ENCODE measurements at places on chromosomes 11 and 22. TPM values are rescaled to one million over a fixed set of nuclear protein-coding genes. Genes with fewer than 3 reads are reported as not detected.

GRCh38 chr11:121472312-121472711 is 19.5 kb upstream of the SORL1-AS1 start:
- H3K4me1 ChIP-seq, result peaks cover 90% of the 10 kb centered on the region
- peaks cover 63% of the 10 kb centered on the region for H3K36me3 ChIP-seq
- DNase-seq, result peak; percentile 47
- peak overlapping the region; percentile 81 for H3K27ac ChIP-seq
- no peaks in the 10 kb centered on the region for H3K27me3 ChIP-seq

DNA sequence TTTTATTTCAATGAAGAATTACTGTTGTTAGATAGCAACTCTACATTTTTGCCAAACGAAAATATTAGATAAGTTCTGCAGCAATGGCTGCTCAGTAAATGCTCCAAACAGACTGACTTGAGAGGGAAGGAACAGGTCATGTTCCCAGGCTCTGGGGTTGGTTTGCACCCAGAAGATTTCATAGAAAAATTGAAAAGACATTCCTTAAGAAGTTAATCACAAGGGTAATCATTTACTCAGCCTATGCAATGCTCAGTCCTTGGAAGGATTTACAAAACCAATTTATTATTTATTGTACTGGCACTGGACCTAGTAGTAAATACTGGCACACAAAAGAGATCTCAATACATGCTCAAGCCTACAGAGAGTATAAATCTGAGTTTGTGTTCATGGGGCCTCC is 179.1 kb upstream of the MTNR1B start:
- no peak for DNase-seq
- no peak overlapping the region for H3K27ac ChIP-seq
- no peaks in the 10 kb centered on the region for H3K27me3 ChIP-seq
- H3K36me3 ChIP-seq, result no peaks in the 10 kb centered on the region

DNA sequence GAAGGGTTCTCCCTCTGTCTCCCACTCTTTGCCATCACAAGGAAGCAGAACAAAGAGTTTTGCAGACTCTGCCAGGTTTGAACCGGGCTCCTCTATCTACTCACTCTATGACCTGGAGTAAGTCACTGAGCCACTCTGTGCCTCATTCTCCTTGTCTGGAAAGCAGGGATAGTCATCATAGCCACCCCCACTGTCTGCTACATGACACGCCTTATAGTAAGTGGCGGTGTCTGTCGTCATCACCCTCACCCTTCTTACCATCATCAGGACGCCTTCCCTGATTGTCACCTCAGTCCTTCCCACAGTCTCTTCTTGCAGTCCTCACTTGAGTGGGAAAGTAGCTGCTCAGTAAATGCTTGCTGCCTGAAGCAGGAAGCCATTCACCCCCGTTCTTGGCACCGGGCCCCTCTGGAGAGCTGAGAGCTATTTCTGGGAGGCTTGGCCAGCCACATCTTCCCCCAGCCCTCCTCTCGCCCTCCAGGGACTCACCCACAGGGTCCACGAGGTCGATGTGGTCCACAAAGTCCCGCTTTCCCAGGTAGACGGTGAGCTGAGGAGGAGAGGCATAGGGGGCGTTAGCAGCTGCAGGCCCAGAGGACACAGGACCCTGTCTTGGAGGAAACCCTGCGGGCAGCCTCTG is 46.4 kb downstream of the TPBGL start:
- H3K27ac ChIP-seq, result no peak overlapping the region
- no peaks in the 10 kb centered on the region for H3K36me3 ChIP-seq
- no peak for DNase-seq
- no peaks in the 10 kb centered on the region for H3K4me1 ChIP-seq
- H3K4me3 ChIP-seq, result no peak overlapping the region

GRCh38 chr11:36033082-36033751 is 89.4 kb downstream of the LDLRAD3 start:
- no peaks in the 10 kb centered on the region for H3K27me3 ChIP-seq
- H3K4me1 ChIP-seq, result no peaks in the 10 kb centered on the region
- H3K4me3 ChIP-seq, result no peak overlapping the region
- H3K36me3 ChIP-seq, result no peaks in the 10 kb centered on the region

Gene ANO3
- not detected for total RNA-seq

Gene CRYBB2
- total RNA-seq, result not detected

Gene PATE2
- not detected for total RNA-seq

- peaks cover 11% of the 10 kb centered on the region for H3K36me3 ChIP-seq
- DNase-seq, result peak; percentile 74
- H3K27me3 ChIP-seq, result peaks cover 2% of the 10 kb centered on the region
- no peak overlapping the region for H3K27ac ChIP-seq
Measured at GRCh38 chr11:63999349-64000025, 13.2 kb downstream of the OTUB1 start.

- H3K4me3 ChIP-seq, result no peak overlapping the region
- DNase-seq, result no peak
- H3K27me3 ChIP-seq, result no peaks in the 10 kb centered on the region
Measured at GRCh38 chr11:126346586-126346940, 8.9 kb upstream of the ST3GAL4 start.

DNA sequence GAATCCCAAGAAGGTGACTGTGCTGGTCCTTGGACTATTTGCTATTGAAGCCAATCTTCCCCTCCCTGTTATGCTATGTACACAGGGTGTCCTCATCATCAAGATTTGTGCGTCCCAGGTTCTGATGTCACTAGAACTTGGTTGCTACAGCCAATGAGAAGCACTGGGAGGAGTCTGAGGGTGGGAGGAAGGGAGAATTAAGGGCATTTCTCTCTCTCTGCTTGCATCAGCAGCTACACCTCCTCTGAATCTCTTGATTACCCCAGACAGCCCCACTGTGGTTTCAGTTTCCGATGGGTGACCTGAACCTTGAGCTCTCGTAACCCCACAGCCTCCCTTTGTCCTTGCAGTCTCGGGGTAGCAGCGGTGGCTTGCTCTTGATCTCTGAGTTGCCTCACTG is 212.4 kb upstream of the SESN3 start:
- no peaks in the 10 kb centered on the region for H3K36me3 ChIP-seq
- H3K27ac ChIP-seq, result no peak overlapping the region
- no peak overlapping the region for H3K4me3 ChIP-seq
- peak; percentile 62 for DNase-seq
- H3K27me3 ChIP-seq, result no peaks in the 10 kb centered on the region

GRCh38 chr11:133697161-133697560 is 148.2 kb downstream of the SPATA19 start:
- no peak overlapping the region for H3K27ac ChIP-seq
- no peaks in the 10 kb centered on the region for H3K36me3 ChIP-seq
- no peak overlapping the region for H3K4me3 ChIP-seq
- no peak for DNase-seq

Gene OR2AG1
- not detected for total RNA-seq

Gene SLC22A8
- total RNA-seq, result not detected

GRCh38 chr11:118870396-118871343 is 13.0 kb upstream of the CXCR5 start:
- H3K4me3 ChIP-seq, result peak overlapping the region; percentile 80
- H3K27ac ChIP-seq, result peak overlapping the region; percentile 99
- H3K4me1 ChIP-seq, result peaks cover 58% of the 10 kb centered on the region
- no peaks in the 10 kb centered on the region for H3K36me3 ChIP-seq
- H3K27me3 ChIP-seq, result no peaks in the 10 kb centered on the region

- peak overlapping the region; percentile 89 for H3K27ac ChIP-seq
- no peak for DNase-seq
- H3K36me3 ChIP-seq, result peaks cover 78% of the 10 kb centered on the region
- H3K4me1 ChIP-seq, result peaks cover 89% of the 10 kb centered on the region
- H3K4me3 ChIP-seq, result no peak overlapping the region
Measured at GRCh38 chr11:44607987-44608386, 42.5 kb downstream of the CD82 start.

Gene BTG4
- 0.98 TPM for total RNA-seq

Gene KLHL35
- total RNA-seq, result 0.16 TPM

Gene APOL4
- total RNA-seq, result 0.18 TPM

Gene ADAMTS8
- total RNA-seq, result not detected

DNA sequence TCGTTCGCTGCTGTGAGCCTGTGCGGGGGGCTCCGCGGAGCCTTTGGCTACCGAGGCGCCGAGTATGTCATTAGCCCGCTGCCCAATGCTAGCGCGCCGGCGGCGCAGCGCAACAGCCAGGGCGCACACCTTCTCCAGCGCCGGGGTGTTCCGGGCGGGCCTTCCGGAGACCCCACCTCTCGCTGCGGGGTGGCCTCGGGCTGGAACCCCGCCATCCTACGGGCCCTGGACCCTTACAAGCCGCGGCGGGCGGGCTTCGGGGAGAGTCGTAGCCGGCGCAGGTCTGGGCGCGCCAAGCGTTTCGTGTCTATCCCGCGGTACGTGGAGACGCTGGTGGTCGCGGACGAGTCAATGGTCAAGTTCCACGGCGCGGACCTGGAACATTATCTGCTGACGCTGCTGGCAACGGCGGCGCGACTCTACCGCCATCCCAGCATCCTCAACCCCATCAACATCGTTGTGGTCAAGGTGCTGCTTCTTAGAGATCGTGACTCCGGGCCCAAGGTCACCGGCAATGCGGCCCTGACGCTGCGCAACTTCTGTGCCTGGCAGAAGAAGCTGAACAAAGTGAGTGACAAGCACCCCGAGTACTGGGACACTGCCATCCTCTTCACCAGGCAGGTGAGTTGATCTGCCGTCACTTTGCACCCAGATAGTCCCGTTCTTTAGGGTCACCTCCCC is 1.0 kb downstream of the ADAMTS15 start:
- no peak for DNase-seq
- H3K36me3 ChIP-seq, result no peaks in the 10 kb centered on the region
- peaks cover 40% of the 10 kb centered on the region for H3K27me3 ChIP-seq
- H3K4me1 ChIP-seq, result peaks cover 3% of the 10 kb centered on the region
- H3K4me3 ChIP-seq, result no peak overlapping the region

DNA sequence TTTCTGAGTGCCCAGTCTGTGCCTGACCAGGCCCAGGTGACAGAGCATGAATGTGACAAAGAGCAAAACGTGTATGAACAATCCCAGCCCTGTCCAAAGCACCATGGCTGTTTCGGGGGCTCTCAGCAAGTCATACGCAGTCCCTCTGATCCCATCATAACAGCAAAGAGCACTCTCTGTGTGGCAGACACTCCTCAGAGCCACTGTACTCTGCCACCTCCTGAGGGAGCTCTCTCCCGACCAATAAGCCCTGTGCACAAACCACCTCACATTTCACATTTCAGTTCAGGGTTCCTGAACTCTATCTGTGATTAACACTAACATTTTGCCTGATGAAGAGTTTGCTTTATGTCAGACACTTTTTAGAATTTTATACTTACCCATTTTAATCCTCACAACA is 6.6 kb downstream of the DGCR2 start:
- no peak overlapping the region for H3K27ac ChIP-seq
- peaks cover 7% of the 10 kb centered on the region for H3K36me3 ChIP-seq
- no peaks in the 10 kb centered on the region for H3K27me3 ChIP-seq
- DNase-seq, result no peak
- no peak overlapping the region for H3K4me3 ChIP-seq

Gene NRIP3
- total RNA-seq, result 1.1 TPM

Gene ALG8
- 45.5 TPM for total RNA-seq

Gene LMNTD2
- 1.3 TPM for total RNA-seq

GRCh38 chr11:111734101-111734953 is 31.9 kb downstream of the PPP2R1B start:
- no peaks in the 10 kb centered on the region for H3K27me3 ChIP-seq
- no peaks in the 10 kb centered on the region for H3K4me1 ChIP-seq
- peaks cover 10% of the 10 kb centered on the region for H3K36me3 ChIP-seq
- no peak for DNase-seq
- H3K4me3 ChIP-seq, result no peak overlapping the region

Gene OR6A2
- 0.16 TPM for total RNA-seq

Gene P2RX3
- total RNA-seq, result not detected

Gene TMPRSS6
- 12.4 TPM for total RNA-seq

- DNase-seq, result no peak
- H3K4me3 ChIP-seq, result no peak overlapping the region
- H3K27me3 ChIP-seq, result no peaks in the 10 kb centered on the region
- no peaks in the 10 kb centered on the region for H3K36me3 ChIP-seq
- H3K27ac ChIP-seq, result no peak overlapping the region
Measured at GRCh38 chr11:3222003-3222855, 3.6 kb upstream of the MRGPRG start.

DNA sequence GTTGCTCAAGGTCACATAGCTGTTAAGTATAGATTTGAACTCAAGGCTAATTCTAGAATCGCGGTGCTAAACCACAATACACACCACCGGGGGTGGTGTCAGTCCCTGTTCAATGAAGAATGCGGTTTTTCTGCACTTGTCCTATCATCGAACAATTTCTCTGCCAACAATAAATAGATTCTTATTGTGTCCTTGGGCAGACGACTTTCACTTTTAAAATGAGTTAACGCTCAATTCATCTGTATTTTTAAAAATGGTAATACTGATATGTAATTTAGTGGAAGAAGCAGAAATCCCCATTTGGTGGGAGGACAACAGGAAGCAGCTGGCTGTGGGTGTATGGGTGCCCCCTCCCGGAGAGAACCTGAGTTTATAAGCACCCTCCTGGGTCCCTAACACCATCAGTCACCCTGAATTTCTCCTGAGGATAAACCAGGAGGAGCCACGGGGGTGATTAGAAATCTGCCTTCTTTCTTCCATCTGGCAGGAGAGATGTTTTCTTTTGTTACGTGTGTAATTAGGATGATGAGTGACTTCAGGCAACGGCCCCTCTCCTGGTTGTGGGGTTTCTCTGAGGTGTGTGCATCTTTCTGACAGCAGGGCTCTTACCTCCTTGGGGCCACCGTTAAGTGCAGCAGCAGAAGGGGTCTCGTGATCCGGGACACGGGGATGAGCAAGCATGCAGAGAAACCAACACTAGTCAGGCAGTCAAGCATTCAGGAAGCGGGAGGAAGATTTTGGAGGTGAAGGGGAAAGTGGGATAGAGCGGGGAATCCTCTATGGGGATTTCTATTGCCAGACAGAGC is 87.7 kb downstream of the GRAMD1B start:
- no peaks in the 10 kb centered on the region for H3K27me3 ChIP-seq
- peak; percentile 22 for DNase-seq
- H3K4me1 ChIP-seq, result peaks cover 11% of the 10 kb centered on the region
- no peak overlapping the region for H3K4me3 ChIP-seq

- no peaks in the 10 kb centered on the region for H3K36me3 ChIP-seq
- no peak overlapping the region for H3K27ac ChIP-seq
- DNase-seq, result no peak
Measured at GRCh38 chr11:98979205-98979604, 41.5 kb upstream of the CNTN5 start.

GRCh38 chr11:976431-977160 is 50.9 kb downstream of the AP2A2 start:
- H3K27me3 ChIP-seq, result no peaks in the 10 kb centered on the region
- DNase-seq, result peak; percentile 42
- peaks cover 19% of the 10 kb centered on the region for H3K36me3 ChIP-seq
- H3K27ac ChIP-seq, result peak overlapping the region; percentile 17
- H3K4me1 ChIP-seq, result peaks cover 20% of the 10 kb centered on the region
- H3K4me3 ChIP-seq, result no peak overlapping the region

- H3K4me3 ChIP-seq, result no peak overlapping the region
- no peaks in the 10 kb centered on the region for H3K36me3 ChIP-seq
- no peak overlapping the region for H3K27ac ChIP-seq
- H3K4me1 ChIP-seq, result no peaks in the 10 kb centered on the region
- no peaks in the 10 kb centered on the region for H3K27me3 ChIP-seq
Measured at GRCh38 chr22:39724857-39725256, 154.3 kb downstream of the CACNA1I start.

DNA sequence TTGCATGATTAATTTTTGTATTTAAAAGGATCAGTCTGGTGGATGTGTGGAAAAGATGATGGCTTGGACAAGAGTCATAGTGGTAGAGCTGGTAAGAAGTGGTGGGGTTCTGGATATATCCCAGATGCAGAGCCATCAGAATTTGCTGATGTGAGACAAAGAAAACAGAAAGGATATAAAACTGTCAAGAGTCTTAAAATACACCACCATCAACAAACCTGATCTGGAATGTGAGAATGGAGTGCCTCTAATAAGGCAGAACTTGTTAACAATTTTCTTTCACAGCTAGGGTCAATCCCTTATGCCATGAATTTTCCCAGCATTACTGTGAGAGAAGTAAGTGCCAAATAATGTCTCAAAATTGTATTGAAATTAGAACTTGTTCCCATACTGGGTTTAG is 215.4 kb downstream of the METTL15 start:
- no peak overlapping the region for H3K27ac ChIP-seq
- no peaks in the 10 kb centered on the region for H3K27me3 ChIP-seq
- H3K4me1 ChIP-seq, result no peaks in the 10 kb centered on the region
- no peak for DNase-seq
- peaks cover 10% of the 10 kb centered on the region for H3K36me3 ChIP-seq

Measured in activated CD8-positive, alpha-beta T cell treated with anti-CD3 and anti-CD28 coated beads for 36 hours (primary cell).